ENCODE measurements at places on chromosomes 11 and 22. TPM values are rescaled to one million over a fixed set of nuclear protein-coding genes. Genes with fewer than 3 reads are reported as not detected.

- no peak for DNase-seq
Observed at GRCh38 chr22:36790648-36791047, 14.7 kb upstream of the IFT27 start.

DNA sequence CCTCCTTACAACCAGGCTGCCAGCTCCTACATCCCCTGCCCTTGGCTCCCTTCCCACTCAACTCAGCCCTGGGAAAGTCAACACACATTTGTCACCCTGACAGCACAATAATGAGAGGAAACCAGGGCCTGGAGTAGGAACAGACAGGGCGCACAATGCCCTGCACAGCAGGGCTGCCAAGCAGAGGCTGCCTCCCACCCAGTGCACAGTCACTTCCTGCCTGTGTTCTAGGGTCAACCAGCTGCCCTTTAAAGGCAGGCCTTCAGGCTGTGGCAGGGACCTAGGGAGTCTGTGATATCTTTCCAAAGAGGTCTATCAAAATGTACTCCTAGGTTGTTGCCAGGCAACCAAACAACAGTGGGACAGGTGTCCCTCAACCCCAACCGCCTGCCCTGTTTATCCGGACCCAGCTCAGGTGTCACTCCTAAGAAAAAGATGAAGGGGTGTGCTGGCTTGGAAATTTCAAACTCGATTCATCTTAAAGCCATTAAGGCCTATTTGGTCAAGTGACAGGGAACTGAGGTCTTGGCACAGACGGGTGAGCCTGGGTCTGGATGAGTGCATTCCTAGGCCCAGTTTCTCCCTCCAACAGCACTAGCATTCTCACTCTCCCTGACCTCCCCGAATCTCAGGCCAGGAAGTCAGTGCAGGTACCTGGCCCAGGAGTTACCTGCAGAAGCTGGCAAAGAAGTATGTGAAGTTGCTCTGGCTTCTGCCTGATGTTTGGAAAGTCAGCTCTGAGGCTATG lies 110.3 kb upstream of the PITPNB start:
- peak; percentile 63 for DNase-seq

- peak; percentile 63 for DNase-seq
Observed at GRCh38 chr11:58900479-58901420, 38.5 kb upstream of the GLYATL1 start.

DNA sequence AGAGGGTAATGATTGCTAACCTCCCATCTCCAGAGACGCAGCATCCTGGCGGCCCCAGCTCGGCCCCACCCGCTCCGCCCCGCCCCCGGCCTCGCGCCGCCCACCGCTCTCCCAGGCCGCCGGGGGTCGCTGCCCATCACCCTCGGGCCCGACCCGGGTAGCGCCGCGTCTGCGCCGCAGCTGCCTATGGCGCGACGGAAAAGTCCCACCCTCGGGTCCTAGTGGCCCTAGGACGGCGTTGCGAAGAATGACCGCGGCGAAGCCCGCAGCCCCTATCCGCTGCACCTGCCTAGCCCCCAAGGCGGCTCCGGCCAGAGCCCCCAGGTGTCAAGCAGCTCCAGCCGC lies 457 bp downstream of the CPSF7 start:
- DNase-seq: peak; percentile 58

DNA sequence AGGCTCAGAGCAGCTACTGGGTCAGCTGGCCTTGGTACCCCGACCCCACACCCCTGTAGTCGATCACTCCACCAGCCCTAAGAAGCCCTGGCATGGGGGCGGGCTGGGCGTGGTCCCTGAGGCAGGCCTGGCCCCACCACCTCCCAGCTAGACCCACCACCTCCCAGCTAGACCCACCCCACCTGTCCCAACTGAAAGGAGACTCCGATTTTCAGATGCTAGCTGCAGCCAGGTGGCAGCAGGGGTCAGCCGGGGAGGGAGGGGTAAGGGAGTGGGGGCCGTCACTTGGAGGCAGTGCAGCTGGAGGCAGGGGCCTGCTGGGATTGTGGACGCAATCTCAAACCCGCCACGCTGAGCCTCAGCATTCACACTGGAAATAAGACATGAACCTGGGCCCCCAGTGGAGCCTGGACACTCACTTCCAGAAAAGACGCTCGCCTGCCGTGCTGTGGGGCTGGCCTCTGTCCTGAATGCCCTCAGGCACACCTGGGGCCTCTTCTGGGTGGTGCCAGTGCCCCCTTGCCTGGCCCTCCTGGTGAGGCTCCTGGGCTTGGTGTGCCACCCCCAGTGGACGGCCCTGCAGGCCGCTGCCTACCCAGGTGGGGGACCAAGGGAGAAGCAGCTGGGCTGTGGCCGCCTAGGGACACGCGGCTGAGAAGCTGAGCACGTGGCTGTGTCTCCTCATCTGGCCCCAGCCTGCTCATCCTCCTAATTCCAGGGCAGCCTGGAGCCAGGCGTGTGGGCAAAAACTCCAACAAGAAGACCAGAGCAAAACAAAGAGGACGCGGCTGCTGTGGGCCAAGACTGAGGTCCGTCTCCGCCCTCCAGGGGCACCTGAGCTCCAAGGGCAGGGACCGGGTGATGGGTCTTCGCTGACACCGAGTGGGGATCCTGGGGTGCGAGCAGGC lies 26.7 kb downstream of the OSBPL5 start:
- no peak for DNase-seq

GRCh38 chr11:62911137-62912130 lies 9.7 kb downstream of the CHRM1 start:
- DNase-seq: no peak

GRCh38 chr22:31126869-31127175 lies 4.1 kb downstream of the INPP5J start:
- no peak for DNase-seq

- no peak for DNase-seq
Observed at GRCh38 chr11:93653080-93653479, 8.4 kb upstream of the CEP295 start.

The SCARF2 gene
- 36.7 TPM for total RNA-seq

The C22orf31 gene
- total RNA-seq: not detected

The OR51E1 gene
- not detected for total RNA-seq

The C11orf21 gene
- total RNA-seq: 5.3 TPM
